ENCODE measurements at places on chromosomes 1 and 21. TPM values are rescaled to one million over a fixed set of nuclear protein-coding genes. Genes with fewer than 3 reads are reported as not detected.

DNA sequence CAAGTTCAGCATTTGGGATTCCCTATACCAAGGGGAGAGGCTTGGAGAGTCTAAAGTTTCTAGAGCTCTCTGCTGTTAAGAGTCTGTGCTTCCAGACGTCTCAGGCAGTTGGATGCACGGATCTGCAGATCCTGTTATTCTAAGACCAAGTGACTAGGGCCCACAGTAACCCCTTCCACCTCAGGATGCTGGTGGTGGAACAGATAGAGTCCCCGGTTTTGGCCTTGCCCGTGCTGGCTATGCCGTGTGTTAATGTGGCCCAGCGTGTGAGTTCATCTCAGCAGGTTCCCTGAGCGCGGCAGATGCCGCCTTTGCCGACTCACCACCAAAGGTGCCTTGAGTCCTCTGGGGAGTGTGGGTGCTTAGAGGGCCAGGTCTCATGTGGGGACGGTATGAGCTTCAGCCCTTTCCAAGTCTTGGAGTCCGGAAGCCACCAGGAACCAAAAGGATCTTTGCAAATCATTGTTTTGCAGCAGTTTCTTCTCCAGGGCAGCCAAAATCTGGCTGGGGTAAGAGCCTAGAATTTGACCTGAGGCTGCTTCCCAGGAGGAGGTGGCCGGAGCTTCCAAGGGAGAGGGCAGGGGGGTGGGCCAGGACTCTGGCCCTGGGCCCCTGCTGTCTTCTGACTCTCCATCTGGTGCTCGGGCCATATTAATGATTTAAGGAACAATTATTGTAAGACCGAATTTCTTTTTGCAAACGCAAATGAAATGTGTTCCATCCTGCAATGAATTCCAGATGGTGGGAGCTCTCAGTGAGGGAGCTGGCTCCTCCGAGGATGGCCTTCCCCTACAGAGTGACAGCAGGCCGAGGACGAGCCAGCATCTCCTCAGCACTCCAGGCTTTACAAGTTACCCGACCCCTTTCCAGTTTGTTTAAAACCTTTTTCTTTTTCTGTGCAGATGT, 205.7 kb downstream of the FOXD2 start:
- no peak for DNase-seq

DNA sequence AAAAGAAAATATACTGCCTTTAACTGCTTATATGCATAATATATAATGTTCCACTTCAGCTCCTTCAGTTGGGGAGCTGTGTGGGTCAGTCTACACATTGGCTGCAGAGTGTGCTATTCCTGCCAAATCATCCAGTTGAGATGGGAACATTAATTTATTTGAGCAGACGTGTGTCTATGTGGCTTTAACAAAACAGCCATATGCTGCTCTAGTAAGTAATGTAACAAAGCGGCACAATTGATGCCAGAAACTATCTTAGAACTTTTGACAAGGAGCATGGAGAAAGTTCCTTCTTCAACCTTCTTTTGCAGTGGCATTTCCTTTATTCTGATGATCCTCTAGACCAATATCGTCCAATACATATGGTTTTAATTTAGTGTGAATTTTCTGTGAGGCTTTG, 285.9 kb upstream of the C1orf87 start:
- no peak for DNase-seq

GRCh38 chr1:244318078-244318477, 133.6 kb downstream of the ADSS2 start:
- DNase-seq: no peak

- no peak for DNase-seq
Measured at GRCh38 chr1:228801068-228801467, 65.8 kb downstream of the RHOU start.

DNA sequence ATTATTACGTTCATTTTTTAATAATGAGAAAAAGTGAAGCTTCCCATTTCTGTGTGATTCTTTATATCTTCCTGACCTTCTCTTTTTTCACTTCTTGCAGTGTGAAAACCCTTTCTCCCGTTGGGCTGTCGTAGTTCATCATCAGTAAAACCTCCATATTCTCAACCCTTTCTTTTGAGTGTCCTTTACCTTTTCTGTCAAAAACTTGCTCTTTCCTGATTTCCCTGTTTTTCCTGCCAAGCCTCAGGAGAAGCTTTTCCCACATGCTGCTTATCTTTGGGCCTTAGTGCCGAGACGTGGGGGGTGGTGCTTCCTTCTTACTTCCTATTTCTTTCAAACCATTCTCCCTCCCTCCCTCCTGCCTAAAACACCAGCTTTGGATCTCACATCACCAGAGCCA, 46.1 kb downstream of the UCK2 start:
- DNase-seq: no peak

GRCh38 chr21:46559291-46559983, 45.4 kb downstream of the S100B start:
- DNase-seq: no peak

DNA sequence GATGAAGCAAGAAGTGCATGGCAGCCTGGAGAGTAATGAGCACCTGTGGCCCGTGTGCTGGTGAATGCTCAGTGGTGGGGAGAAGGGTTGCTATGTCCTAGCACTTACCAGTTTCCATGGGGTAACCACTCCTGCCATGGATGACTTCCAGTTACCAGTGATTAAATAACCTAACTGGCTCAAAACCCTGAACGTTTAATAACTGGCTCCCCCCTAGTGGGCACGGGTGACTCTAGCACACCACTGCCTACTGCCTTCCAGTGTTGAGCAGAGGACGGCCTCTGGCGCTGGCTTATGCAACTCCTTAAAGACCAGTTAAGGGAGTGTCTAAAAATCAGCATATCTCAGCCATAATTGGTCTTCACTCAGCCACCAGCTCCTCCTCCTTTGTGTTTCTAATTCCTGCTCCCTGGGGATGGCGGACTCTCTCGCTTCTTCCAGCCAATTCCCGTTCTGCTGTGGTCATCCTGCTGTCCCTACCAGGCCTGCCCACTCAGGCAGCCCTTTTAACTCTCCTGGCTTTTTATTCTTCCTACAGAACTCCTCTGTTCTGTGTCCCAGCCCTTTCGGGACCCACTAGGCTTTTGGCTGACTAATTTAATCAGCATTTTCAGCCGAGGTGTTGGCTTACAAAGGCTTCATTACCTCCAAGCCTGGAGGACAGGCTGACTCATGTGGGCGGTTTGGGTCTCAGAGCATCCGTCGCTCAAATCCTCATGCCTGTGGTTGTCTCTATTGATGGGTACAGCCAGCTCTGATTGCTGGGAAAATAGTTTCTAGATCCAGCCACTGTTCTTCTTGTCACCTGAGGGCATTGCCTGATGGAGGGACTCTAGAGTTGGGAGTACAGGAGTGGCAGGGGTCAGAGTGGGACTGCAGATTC, 332.4 kb downstream of the CAMTA1 start:
- peak; percentile 55 for DNase-seq

GRCh38 chr1:186220911-186221310, 154.1 kb downstream of the TPR start:
- DNase-seq: no peak

- DNase-seq: peak; percentile 54
Measured at GRCh38 chr1:113073479-113073950, 517 bp downstream of the LRIG2 start.

DNA sequence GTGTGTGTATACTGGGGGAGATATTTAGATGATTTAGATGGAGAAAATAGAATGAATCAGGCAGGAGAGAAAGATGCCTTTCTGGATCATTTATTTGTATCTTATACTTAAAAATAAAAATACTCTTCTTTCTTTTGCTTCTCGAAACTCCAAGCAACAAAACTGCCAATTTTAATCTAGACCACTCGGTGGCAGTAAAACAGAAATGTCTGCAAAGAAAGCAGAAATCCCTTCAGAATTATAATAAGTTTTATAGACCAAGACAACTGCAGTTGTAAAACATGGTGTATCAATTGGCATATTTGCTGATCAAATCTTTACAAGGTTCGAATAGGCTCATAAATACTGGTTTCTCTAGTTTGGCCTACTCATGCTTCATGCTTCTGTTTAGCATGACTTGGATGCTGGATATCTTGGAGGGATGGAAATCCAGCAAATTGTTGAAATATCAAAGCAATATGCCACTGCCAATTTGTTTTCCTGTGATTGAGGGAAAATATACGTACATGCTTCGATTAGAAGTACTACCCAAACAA, 15.1 kb upstream of the C1orf87 start:
- DNase-seq: no peak

DNA sequence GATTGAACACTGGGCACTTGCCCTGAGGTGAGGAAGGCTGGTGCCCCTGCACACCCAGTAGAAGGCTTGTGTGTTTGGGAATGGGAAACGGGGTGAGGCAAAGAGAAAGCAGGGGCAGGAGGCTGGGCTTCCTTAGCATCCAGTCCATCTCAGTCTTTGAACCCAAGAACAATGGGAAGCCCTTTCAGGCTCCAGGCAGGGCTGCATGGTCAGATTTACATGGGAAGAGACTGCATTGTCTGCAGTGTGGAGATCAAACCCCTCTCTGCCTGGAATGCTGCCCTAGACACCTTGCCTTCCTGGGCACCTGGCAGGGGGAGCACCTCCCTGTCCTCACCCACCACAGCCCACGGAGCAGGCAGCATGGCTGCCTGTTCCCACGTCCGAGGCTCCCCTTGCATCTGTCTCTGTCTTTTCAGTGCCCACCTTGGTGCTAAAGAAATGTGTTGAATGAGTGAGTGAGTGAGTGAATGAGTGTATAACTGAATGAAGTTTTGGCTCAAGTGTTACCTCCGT, 268.5 kb downstream of the GRIK3 start:
- no peak for DNase-seq

GRCh38 chr1:6177681-6178380, 2.3 kb downstream of the CHD5 start:
- DNase-seq: no peak

DNA sequence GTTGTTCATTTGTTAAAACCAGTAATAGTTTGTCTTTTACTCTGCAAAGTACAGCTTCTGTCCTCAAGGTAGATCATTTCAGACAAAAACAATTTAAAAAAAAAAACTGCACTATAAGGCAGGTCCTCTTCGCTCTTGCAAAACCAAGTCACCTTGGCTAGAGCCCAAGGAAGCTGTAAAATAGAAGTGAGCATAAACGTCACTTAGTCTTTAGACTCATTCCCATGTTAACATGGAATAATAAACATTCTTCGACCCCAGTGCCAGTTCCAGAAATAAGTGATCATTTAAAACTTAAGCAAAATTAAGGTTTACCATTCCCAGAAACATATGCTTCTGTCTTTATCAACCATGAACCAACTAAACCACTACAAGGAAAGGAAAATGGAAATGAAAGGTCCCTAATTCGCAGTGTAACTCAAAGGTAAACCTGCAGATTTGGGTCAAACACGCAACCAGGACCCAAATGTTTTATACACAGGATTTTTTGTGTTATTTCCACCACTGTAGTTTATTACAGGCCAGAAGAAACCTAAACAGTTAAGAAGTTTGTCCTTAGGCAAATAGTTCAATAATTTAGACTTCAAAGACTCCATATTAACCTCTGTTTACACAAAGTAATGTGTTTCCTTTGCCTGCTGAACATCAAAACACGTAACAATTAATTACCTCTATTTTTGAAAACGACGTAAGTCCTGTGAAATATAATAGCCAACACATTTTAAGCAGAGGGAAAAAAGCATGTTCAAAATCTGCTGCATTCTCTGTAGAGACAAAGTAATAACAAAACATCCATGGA, 54.6 kb downstream of the TGFBR3 start:
- no peak for DNase-seq

- no peak for DNase-seq
Measured at GRCh38 chr1:223109581-223110026, 33.4 kb downstream of the TLR5 start.

DNA sequence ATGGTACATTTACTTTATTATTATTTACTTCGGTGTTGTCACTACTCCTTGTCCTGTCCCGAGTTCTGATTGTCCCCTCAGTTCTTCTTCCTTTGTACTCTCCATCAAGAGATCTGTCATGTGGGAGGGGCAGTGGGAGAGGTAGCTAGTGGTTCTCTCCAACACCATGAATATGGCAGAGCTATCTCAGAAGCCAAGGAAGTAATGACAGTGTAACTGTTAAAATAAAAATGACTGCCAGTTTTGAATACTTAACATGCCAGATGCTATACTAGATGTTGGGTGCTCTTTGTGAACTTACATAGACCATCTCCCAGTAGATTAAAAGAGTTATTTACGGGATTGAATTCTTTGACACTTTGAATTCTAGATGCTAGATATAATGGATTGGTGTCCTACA, 28.6 kb downstream of the IVNS1ABP start:
- DNase-seq: no peak

GRCh38 chr1:172275478-172275877, 145.0 kb upstream of the C1orf105 start:
- no peak for DNase-seq

DNA sequence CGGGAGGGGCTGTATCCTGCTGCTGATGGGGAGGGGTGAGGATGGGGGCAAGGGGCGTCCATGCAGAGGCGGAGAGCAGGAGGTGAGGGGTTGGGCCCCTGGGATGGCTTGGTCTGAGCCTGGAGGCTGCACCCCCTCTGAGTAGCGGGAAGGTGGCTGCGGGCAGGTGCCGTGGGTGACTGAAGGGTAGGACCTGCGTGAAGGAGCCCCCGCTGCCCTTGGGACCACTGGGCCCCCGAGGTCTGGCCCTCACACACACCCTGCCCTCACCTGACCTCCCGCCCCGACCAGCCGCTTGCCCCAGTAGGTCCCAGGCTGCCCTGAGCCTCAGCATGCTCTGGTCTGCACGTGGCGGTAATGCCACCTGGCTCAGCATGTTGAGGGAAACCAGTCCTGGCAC, 12.8 kb upstream of the SKI start:
- no peak for DNase-seq

DNA sequence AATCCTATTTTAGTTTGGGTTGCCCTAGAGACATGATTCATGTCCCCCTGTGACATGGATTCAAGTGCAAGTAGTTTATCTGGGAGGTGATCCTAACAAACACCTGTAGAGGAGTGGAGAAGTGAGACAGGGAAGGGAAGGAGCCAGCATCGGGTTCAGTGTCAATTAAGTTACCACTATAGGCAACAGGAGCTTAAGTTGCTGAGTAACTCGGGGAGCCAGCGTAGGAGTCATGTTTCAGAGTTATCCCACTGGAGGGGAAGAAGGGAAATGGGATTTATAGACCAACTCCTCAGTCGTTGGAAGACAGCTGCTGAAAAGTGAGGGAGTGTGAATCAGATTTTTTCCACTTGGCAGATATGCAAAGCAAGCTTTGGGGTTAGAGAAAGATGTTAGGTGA, 54.9 kb downstream of the SLC30A7 start:
- no peak for DNase-seq

The KDM5B gene
- polyA plus RNA-seq: 16.4 TPM

The LCK gene
- not detected for polyA plus RNA-seq

The RBP7 gene
- 3.5 TPM for polyA plus RNA-seq

The NBPF9 gene
- 17.8 TPM for polyA plus RNA-seq

The CHRM3 gene
- 0.15 TPM for polyA plus RNA-seq

The CNR2 gene
- not detected for polyA plus RNA-seq

The SPRR2G gene
- not detected for polyA plus RNA-seq

The HSD11B1 gene
- not detected for polyA plus RNA-seq

The LAX1 gene
- polyA plus RNA-seq: not detected

Measured in A549 (cell line).